ENCODE measurements at places on chromosomes 6 and 20.
A peak's percentile ranks its signal among the peaks of the same experiment; 100 is the strongest.

DNA sequence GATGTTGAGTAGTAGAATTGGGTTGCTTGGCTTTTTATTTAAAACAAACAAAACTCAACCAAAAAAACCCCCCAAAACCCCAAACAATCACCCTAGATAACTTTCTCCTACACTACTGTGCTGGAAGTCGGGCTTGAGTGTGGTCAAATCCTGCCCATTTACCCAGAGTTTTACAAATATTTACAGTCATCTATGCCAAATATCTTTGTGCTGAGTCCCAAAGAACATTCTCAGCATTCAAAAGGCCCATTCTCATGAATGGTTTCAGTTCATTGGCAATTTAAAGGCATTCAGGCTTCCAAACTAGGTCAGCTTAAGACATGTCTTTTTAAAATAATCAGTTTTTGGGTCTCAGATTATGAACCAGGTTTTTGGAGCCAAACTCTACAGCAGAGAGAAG, 1.8 kb downstream of the RNF144B start:
- no peak for DNase-seq

GRCh38 chr20:60787276-60787675, 464.8 kb upstream of the CDH4 start:
- DNase-seq = no peak

GRCh38 chr6:147508866-147509608, 547 bp downstream of the SAMD5 start:
- DNase-seq = no peak

DNA sequence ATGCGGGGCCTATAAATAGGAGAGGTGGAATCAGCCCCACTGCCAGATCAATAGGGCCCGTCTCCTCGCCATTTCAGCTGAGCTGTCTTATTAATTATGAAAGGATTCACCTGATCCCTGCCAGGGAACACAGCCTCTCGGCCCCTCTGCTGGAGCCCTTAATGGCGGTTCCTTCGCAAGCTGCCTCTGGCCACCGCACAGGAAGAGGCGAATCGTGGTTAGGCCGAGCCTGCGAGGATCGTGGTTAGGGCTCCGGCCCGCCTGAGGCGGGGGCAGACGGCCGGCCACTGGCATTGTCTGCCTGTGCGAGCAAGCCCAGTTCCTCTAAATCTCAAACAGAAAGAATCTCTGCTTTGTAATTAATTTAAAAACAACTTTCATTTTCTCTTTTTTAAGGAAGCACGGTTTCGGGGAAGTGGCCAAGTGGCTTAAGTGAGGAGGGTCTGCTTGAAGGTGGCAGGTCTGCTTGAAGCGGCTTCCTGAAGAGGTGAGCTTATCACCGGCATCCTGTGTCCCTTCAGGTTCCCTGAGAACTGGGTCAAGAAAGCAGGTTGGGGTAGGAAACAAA, 9.2 kb downstream of the NRN1 start:
- peak; percentile 53 for DNase-seq

DNA sequence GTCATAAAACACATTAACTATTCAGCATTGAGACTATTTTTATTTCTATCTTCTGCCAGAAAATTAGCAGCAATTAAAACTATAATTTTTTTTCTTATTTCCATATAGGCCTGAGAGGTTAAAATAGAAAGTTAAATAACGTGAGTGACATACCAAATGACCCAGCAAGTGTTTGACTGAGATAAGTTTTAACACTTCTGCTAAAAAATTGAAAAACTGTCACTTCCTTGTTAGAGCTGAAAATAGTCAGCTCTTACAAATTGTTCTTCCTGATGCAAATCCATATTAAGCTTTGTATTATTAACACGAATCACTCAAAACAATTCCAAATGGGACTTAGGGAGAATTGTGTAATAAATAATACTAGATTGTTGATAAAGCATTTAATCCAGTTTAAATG, 26.5 kb upstream of the STX11 start:
- no peak for DNase-seq

GRCh38 chr20:5881703-5882102, 68.6 kb downstream of the TRMT6 start:
- DNase-seq = no peak

DNA sequence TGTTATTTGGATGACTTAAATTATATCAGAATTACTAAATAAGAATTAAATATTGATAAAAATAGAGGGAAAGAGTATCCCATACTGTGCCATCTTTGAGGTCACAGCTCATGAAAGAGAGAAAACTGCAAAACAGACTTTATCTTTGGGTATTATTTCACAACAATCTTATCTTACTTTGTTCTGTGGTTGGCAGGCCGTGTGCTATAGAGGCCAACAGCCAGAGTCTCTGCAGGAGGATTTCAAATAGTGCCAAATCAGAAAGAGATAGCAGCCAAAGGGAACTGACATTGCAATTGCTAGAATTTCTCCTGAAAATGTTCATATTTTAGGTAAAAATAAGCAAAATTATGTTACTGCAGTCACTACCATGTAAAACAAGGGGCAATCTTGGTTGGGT, 354.2 kb downstream of the GRIK2 start:
- DNase-seq = peak; percentile 20

- no peak for DNase-seq
Measured at GRCh38 chr20:48463916-48464315, 363.9 kb downstream of the PREX1 start.

- DNase-seq = no peak
Measured at GRCh38 chr6:16649890-16650289, 111.4 kb downstream of the ATXN1 start.

DNA sequence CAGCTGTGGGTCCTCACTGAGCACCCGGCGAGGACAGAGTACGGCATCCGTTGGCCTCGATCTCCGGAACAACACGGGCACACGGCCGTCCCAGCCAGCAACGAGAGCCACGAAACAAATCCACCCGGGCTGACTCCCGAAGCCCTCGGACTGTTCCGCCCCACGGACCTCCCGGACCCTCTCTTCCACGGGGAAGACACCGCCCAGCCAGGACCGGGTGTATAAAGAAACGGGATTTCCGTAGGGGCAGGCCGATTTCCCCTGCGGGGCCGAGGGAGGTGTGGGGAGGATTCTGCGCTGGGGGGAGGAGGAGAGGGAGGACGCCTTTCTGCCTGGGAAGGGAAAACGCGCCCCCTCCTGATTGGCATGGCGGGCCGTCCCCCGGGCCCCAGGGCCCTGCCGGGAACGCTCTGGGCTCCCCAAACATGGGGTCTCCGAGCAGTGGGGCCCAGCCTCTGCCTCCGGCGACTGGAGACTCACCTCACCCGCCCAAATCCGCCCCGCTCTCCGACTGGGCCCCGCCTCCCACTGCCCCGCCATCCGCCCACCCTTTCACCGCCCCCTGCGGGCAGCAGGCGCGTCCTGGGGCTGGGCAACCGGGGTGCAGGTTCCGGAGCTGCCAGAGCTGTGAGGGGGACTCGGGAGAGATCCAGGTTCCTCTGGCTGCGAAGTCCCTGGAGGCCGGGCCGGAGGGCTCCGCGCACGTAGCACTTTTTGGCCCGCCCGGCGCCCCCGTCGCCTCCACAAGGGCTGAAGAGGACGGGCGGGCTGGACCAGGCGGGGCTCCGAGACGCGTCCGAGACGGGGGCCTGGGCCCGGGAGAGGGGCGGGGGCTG, 679 bp upstream of the PPDPF start:
- DNase-seq = peak; percentile 92

- no peak for DNase-seq
Measured at GRCh38 chr6:26120807-26121140, 33.5 kb downstream of the HFE start.

GRCh38 chr6:3450888-3451287, 6.0 kb downstream of the SLC22A23 start:
- DNase-seq = no peak

DNA sequence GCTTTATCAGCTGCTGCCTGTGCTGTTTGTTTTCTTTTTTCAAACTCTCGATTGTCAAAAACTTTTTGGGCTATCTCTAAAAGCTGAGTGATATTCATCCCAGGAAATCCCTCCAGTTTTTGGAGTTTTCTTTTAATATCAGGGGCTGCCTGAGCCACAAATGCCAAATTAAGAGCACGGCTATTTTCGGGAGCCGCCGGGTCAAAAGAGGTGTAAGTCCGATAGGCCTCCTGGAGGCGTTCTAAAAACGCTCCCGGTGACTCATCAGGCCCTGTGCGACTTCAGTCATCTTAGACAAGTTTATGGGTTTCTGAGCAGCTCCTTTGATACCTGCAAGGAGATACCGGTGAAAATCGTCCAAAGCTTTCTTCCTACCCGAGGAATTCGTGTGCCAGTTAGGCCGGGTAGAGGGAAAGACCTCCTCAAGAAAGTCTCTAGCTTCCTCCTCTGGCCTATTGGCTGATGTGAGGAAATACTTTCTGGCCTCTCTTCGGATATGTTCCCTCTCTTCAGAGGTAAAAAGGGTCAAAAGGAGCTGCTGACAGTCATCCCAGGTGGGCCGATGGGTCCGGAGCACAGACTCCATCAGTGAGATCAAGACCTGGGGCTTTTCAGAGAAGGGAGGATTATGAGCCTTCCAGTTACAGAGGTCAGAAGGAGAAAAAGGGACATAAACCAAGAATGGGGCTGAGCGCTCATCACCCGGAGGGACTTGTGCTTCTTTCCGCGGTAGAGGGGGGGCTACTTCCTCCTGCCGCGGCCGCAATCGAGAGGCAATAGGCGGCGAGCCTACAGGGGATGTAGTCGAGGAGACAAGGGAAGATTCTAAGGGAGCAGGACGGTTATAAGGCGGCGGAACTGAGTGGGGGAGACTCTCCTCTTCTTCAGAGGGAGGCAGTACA, 151.1 kb downstream of the TRIM27 start:
- no peak for DNase-seq

- DNase-seq = no peak
Measured at GRCh38 chr20:17943343-17943742, 25.3 kb downstream of the SNX5 start.

DNA sequence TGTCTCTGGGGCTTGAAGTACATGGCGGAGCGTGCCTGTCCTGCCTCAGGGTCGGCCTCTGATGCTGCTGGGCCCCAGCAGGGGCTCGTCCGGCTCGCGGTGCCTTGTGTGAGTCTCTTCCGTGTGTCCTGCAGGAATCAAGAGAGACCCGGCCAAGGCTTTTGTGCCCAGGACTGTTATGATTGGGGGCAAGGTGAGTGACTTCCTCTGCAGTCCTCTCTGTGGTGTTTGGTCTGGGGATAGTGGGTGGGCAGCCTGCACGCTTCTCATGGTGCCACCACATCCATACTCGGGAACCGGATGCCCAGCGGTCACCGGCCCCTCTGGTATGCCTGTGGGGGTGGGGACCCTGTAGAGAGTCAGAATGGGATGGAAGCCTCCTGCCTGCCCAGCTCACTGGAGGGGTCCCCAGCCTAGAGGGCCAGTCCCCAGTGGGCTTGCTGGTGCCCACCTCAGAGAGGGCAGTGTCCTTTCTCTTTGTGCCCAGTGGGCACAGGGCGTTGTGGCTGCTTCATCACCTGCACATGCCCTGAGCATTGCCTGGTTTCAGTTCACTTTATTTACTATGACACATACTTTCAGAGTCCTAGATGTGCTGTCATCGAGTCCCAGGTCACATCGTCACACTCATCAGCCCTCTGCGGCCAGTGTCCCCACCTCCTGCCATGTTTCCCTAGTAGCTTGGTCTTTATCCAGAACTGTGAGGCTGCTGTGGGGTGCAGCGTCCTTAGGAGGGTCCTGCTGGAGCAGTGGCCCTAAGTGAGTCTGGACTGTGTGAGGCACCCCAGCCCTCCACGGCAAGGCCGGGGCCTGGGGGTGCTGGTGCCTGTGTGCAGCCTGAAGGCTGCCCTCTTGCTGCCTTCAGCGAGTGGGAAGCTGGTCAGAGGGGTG, 40.7 kb downstream of the PYGB start:
- DNase-seq = no peak

- DNase-seq = no peak
Measured at GRCh38 chr6:168152306-168152963, 73.4 kb upstream of the FRMD1 start.

DNA sequence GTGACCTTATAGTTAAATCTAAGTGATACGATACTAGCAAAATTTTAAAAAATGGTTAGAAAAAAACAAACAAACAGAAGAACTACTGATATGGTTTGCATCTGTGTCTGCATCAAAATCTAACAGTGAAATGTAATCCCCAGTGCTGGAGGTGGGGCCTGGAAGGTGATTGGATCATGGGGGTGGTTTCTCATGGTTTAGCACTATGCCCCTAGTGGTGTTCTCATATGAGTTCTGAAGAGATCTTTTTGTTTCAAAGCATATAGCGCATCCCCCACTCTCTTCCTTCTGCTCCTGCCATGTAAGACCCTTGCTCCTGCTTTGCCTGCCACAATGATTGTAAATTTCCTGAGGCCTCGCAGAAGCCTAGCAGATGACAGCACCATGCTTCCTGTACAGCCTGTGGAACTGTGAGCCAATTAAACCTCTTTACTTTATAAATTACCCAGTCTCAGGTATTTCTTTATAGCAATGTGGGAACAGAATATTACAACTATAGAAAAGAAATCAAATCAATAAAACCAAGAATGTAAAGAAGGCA, 5.4 kb downstream of the FBXL4 start:
- DNase-seq = no peak

DNA sequence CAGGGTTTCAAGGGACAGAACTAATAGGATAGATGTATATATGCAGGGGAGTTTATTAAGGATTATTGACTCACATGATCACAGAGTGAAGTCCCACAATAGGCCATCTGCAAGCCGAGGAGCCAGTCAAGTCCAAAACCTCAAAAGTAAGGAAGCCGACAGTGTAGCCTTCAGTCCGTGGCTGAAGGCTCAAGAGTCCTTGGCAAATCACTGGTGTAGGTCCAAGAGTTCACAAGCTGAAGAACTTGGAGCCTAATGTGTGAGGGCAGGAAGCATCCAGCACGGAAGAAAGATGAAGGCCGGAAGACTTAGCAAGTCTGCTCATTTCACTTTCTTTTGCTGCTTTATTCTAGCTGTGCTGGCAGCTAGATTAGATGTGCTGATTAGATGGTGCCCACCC, 128.0 kb downstream of the TNFRSF21 start:
- no peak for DNase-seq

DNA sequence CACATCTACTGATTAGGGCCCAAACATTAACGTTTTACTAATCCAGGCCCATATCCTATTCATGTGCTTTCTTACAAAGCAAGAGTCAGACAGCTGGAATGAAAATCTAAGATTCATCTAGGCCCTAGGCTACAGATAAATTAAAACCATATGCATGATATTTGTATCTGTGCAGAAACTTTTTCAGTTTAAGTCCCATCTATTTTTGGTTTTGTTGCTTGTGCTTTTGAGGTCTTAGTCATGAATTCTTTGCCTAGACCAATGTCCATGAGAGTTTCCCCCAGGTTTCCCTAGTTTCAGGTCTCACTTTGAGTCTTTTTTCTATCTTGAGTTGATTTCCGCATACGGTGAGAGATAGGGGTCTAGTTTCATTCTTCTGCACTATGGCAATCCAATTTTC, 20.2 kb downstream of the ADNP start:
- no peak for DNase-seq

DNA sequence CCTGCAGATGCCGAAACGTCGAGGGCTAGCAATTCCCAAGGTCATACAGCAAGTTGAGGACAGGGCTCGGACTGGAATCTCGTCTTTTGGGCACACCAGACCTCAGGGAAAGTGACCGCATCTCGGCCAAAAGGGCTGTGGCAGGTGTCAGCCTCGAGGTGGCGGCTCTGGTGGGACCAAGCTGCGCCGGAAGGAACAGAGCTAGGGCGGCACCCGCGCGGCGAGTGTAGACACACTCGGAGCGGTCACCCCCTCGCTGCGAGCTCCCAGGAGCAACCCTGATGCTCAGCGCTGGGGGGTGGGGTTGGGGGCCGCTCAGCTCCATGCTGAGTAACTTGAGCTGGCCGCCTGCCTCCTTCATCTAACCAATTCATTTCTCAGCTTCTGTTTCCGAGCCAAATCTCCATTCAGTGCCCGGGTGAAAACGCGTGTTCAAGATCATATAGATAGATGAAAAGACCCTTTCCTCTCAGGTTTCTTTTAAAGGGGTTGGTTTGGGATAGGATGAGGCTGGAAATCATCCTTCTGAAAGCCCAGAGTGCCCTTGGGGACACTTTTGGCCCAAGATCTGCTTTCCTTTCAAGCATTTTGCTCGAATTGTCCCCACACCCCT, 2.2 kb upstream of the TUBB2B start:
- no peak for DNase-seq

All from HuH-7 (cell line).